ENCODE measurements at places on chromosomes 2 and 18.

DNA sequence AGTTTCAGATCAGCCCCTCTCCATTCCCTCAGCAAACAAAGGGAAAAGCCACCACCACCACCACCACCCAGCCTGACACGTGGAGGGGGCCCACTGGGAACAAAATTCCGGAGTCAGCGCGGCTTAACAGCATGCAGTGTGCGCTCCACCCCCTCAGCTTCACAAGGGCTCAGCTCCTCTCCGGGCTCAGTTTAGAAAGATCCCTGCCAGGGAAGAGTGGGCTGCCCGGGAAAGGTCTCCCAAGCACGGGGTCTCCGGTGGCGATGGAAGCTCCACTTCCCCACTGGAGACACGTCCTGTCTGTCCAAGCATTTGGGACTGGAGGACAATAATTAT, 55.7 kb downstream of the SNORC start:
- no peak for DNase-seq

DNA sequence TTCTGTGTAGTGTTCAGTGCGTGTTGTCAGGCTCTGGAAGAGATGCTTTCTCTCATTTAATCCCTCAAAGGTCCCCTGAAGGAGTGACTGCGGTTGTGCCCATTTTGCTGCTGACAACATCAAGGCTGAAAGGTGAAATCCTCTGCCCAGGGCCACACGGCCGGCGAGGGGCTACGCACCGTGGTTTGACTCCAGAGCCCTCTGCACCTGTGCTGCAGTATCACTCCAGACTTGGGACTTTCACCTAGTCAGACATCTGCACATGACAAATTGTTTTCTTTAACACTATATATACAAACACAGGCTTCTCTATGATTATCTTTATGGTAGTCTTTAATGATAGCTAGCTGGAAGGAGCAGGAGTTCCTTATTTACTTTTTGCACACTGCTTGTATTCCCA, 90.2 kb downstream of the ARMC9 start:
- DNase-seq = no peak

DNA sequence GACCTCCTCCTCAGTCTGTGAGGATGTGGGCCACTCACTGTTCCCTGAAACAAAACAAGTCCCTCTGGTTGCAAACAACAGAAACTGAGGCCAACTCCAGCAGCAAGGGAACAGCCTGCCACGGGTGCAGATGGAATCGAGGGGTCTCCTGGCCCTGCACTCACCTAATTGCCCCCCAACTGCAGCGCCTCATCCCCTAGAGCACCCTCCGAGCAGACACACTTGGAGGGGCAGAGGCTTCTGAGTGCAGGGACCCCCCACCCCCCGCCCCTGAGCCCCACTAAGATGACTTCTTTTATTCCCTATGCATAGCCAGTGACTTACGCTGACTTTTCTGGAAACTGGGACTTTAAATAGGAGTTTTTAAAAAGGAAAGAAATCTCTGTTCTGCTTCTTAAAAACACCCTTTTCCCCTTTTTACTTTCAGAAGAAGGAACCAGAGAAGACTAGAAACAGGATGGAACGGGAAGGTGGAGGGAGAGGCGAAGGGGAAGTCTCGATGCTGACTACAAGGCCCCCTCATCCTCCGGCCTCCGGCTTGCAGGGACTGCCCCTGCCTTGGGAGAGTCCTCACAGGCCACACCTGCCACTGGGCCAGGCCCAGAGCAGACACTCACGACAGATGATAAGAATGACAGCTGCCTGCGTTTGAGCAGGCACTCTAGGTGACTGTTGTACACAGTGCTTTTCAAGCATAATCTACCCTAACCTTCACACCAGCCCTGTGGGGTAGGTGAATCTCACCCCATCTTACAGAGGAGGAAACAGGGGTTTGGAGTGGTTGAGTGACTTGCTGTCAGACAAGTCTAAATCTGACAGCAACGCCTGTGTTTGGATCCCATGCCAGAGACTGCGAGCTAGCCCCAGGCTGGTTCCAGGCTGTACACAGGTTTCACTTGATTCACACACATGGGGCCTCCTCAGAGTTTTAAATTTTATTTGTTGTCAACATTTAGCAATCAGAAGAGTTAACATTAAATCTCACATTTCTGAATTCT, 28.2 kb upstream of the BIN1 start:
- DNase-seq = no peak

- no peak for DNase-seq
These were observed 5.2 kb downstream of the TMEM214 start for GRCh38 chr2:27038012-27038411.

DNA sequence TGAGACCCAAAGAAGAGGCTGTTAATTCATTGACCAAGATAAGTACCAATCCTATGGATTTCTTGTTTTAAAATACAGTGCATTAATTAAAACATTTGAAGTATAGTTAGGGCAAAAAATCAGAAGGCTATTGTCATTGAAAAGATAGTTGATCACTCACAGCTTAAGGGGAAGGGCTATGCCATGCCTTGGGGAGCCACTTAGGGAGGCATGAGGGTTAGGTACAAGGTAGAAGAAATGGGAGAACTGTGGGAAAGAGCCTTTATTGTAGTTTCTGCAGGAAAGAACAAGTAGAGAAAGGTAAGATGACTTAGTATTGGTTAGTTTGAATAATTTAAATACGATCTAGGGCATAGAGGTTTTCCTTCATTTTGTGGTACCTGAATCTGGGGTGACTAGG, 1285.5 kb upstream of the TMEFF2 start:
- DNase-seq = no peak

DNA sequence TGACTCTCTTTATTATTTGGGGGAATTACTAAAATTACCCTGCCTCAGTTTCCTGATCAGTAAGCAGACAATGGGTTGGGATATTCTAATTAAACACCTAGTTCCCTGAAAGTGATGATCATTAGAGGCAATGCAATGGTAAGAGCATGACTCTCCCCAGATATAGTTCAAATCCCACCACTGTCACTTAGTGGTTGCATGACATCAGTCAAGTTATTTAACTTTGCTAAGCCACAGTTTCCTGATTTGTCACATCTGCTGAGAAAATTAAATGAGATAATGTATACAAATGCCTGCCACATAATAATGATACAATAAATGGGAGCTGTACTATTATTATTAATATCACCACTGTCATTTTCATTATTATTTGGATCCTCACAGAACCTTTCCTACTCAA, 29.9 kb downstream of the ZEB2 start:
- DNase-seq = no peak

- DNase-seq = no peak
These were observed 89.1 kb downstream of the COL6A3 start for GRCh38 chr2:237324837-237325236.

GRCh38 chr2:112919086-112919485, 8.1 kb downstream of the IL37 start:
- DNase-seq = no peak

- DNase-seq = no peak
These were observed 15.2 kb downstream of the KIDINS220 start for GRCh38 chr2:8822218-8822617.

DNA sequence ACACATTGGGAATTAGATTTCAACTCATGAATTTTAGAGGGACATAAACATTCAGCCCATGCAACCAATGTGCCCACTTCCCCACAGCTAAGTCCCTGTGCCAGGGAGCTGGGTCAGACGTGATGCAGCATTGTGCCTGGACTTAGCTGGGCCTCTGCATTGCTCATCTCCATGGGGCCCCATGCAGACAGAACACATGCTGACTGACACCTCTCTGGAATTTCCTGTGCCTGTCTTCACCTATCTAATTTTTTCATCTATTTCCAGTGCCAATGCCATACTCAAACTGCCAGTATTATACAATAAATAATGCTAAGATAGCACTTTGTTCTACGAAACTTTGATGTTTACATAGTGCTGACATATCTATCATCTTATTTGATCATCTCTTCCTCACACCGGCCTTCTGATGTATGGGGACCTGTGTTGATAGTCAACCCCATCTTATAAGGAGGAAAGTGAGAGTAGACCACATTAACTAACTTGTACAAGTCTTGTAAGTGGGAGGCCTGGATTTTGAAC, 92.2 kb downstream of the CDC42EP3 start:
- DNase-seq = no peak

- no peak for DNase-seq
These were observed 1066.9 kb downstream of the TSN start for GRCh38 chr2:122822319-122822718.

- DNase-seq = no peak
These were observed 214.3 kb downstream of the MGAT5 start for GRCh38 chr2:134468164-134468563.

DNA sequence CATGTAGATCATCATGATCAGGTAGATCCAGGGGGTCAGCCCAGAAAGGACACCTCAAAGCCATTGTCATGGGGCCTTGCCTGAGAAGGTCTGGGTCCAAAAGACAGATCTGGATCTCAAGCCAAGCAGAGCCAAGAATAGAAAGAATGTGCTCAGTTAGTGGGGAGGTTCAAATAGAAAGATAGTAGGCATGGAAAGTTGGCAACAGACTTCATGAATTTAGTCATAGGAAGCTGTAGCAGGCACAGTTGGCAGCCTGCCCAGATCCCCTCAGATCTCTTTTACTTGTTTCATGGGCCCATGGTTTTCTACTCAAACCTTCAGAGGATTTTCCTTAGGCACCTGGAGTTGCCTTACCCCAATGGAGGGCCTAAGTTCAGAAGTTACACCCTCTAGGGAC, 767.0 kb downstream of the SLC4A3 start:
- DNase-seq = no peak

- DNase-seq = no peak
These were observed 9.4 kb downstream of the MLPH start for GRCh38 chr2:237496428-237496827.

GRCh38 chr2:178111743-178112142, 494 bp upstream of the RBM45 start:
- DNase-seq = no peak

- no peak for DNase-seq
These were observed 31.0 kb upstream of the SNTG2 start for GRCh38 chr2:919672-920071.

GRCh38 chr2:183037553-183038340, 510 bp downstream of the NCKAP1 start:
- peak; percentile 8 for DNase-seq

DNA sequence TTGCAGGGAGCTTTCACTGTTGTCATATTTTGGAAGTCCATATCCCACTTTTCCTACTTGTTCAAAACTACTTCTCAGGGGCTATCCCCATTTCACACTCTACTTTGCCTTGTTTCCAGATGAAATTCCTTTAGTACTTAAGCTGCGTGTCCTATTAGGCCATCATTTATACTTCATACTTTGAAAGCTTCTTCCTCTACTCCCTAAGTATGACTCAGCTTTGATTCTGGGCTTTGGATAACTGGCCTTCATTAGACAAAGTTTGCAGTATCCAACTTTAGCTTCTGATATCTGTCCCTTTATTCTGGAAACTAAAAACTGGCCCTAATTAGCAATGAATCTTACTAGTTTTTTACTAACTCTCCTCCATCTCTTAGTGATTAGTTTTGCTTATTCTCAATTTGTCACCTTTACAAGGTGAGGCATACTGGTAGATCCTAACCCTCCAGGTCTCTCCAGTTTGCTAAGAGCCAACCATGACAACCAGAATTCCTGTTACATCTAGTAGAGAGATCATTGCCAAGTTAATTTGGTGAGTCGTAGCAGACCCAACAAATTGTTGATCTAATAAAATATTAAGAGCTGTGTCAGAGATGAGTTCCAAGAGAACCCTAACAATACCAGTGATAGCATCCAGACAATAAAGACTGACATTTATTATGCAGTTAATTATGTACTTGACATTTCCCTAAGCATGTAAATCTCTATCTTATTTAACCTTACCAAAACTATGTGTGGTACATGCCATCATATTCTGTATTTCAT, 31.2 kb upstream of the ITGAV start:
- DNase-seq = no peak

DNA sequence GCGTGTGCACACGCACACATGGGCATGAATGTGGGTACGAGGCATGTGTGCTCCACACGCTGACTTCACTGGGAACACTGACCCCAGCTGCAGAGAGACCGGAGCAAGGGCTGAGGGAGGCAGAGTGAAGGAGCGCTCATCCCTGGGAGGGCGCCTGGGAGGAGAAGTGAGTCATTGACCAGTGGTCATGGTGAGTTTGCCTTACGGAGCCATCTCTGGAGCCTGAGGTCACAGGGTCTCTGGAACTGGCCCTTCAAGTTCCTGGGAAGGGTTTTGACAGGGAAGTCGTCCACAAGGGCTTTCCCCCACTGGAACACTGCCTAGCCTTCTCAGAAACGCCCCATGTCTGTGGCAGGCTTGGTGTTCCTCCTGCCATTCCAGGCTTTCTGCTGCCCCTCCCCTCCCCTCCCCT, 14.3 kb upstream of the TMEM185B start:
- no peak for DNase-seq

DNA sequence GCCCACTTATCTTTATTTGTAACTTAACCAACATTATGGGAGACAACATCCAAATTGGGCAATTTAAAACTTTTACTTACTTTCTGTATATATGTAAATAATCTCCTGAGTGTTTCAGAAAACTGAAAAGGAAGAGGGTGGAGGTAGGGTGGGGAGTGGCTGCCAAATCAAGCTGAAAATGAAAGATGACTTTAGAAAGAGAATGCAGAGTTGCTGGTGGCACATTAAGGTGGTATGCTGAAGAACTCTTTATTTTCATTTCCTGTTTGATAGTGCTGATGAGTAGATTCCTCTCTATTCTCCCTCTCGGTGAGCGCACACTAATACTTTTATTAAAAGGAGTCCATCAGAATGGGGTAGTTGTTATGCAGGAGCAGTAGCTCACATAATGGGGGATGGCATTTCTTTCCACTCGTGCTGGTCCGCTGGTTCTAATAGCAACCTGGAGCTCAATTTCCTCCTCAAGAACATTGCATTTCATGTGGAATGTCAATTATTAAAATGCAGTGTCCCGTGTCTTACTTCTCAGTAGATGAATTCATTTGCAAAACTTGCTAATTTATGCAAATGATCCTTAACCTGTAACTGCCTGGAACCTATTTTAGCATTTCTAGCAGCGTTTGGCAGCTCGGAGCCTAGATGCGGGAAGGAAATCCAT, 466.9 kb upstream of the HNRNPA3 start:
- DNase-seq = no peak

GRCh38 chr2:183543222-183543621, 419.0 kb downstream of the NUP35 start:
- DNase-seq = no peak

DNA sequence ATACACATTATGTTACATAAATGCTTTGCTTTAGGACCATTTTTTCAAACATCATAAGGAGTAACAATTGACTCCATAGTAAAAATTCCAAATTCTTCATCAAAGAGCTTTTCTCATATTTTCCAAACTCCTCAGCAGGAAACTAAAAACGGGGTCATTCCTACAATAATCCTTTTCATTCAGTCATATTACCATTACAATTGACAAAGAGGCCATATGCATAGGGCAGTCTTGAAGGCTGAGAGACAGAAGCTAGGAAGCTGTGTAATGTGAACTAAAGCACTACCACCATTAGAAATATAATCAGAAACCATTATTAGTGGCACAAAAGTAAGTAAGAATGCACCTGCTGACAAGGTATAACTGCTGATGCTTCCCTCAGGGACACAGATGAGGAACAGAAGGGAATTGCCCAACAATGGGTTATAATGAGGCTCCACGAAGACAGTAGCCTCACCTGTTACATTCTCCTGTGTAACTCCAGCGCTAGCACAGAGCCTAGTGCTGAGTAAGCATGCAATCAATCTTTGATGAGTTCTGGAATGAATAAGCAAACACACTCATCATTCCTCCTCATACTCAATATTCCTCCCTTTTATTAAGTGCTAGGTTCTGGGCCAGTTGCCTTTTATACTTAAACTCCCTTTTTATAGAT, 942.3 kb downstream of the CPS1 start:
- no peak for DNase-seq

- no peak for DNase-seq
These were observed 120.4 kb upstream of the KYNU start for GRCh38 chr2:142757111-142757510.
